D341Med (cell line): ENCODE measurements at places on chromosomes 3 and 15.

DNA sequence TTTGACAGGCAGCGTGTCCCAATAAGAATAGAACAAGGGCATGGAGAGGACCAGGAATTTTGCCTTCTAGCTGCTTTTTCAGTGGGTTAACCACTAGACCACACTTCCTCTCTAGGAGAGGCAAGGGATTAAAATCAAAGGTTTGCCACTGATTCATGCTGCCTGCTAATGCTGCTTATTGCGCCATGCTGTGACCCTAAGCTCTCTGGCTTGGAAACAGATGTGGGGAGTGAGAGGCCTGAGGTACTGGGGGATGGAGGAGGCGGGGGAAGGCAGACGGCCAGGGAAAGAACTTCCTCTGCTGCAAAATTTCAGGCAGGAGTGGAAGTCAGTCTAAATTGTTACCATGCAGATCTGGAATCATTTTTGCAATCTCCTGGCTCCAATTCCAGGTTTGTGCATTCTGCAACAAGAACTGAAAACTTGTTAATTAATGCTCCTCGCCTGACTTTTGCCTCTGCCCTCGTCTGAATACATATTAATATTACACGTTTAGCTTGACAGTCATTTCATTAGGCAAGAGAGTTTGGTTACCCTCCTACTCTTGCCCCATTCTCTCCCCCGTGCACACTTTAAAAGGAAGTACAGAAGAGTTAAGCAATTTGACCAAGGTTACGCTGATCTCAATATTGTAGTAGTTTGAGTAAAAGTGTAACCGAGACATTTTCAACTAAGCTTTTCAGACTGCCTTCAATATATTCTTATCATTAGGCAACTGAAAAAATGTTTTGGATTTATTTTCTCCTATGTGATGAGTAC lies 121.7 kb upstream of the SPRED1 start:
- no peak for DNase-seq

GRCh38 chr15:37900326-37901221 lies 33.9 kb upstream of the TMCO5A start:
- no peak for DNase-seq

GRCh38 chr15:60389261-60390077 lies 8.3 kb downstream of the ANXA2 start:
- DNase-seq, result no peak

DNA sequence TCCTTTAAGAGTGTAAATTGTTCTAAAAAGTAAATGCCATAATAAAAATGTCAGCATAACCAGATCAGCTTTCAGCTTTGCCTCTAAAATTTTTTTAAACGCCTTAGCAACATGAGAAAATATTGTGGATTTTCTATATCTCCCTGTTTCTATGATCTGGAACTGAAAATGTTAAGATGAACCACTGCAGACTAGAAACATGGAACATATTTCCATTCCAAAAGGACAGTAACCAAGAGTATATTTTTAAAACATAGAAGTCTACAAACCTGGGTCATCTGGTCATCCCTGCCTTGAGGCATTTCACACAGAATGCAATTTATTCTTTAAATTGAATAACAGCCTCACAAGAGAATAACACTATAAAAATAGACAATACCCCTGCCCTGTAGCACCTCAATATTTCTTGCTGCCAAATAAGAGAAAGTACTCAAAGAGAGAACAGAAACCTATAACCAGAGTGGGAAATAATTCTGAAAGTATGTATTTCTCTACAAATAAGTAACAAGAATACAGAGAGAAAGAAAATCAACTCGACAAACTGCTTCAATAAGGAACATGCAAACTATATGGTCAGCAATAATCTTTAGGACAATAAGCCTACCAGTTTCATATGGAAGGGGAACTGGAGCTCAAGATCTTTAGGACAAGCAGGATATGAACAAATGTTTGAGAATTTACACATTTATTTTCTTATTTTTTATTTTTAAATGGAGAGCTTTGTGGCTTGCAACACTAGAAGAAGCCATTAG lies 949.0 kb downstream of the EPHA3 start:
- DNase-seq, result no peak

DNA sequence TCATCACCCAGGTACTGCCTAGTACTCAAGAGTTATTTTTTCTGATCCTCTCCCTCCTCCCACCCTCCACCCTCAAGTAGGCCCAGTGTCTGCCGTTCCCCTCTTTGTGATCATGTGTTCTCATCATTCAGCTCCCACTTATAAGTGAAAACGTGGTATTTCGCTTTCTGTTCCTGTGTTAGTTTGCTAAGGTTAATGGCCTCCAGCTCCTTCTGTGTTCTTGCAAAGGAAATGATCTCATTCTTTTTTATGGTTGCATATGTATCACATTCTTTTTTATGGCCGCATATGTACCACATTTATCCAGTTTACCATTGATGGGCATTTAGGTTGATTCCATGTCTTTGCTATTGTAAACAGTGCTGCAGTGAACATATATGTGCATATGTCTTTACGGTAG lies 8.2 kb upstream of the GANC start:
- no peak for DNase-seq

DNA sequence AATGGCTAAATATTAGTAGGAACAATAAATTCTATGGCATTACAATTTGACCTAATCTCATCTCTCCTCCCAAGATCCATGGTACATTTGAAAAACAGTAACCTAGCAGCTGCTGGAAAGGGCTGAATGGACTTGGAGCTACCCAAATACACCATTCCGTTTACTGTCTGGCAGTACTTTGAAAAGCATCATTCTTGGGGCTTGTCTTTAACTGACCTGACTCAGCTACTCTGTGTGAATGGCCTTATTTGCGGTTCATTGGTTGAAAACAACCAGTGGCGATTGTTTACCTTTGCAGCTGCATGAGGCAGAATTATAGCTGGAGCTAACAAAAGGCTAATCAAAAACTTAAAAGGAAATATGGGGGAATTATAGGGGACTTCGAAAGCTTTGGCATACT lies 311.2 kb upstream of the MCTP2 start:
- no peak for DNase-seq

GRCh38 chr15:82181371-82181770 lies 81.2 kb downstream of the EFL1 start:
- no peak for DNase-seq

- no peak for DNase-seq
Observed at GRCh38 chr15:57393061-57393460, 16.8 kb downstream of the CGNL1 start.

GRCh38 chr3:121707531-121708273 lies 41.8 kb downstream of the GOLGB1 start:
- DNase-seq, result no peak

- no peak for DNase-seq
Observed at GRCh38 chr3:72694398-72694797, 153.8 kb downstream of the SHQ1 start.

- DNase-seq, result no peak
Observed at GRCh38 chr3:123953735-123954134, 7.3 kb downstream of the CCDC14 start.

DNA sequence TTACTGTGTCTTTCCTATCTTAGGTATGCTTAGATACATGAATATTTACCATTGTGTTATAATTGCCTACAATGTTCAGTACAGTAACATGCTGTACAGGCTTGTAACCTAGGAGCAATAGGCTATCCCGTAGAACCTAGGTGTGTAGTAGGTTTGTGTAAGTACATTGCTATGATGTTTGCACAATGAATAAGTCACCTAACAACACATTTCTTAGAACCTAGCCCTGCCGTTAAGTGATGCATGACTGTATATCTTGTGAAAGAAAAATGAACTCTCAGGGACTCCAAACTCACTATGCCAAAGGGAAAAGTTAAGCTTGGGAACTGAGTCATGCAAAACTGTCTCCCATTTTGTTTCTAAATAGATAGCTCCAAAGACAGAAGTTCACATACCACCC lies 91.5 kb upstream of the ACP3 start:
- DNase-seq, result no peak

DNA sequence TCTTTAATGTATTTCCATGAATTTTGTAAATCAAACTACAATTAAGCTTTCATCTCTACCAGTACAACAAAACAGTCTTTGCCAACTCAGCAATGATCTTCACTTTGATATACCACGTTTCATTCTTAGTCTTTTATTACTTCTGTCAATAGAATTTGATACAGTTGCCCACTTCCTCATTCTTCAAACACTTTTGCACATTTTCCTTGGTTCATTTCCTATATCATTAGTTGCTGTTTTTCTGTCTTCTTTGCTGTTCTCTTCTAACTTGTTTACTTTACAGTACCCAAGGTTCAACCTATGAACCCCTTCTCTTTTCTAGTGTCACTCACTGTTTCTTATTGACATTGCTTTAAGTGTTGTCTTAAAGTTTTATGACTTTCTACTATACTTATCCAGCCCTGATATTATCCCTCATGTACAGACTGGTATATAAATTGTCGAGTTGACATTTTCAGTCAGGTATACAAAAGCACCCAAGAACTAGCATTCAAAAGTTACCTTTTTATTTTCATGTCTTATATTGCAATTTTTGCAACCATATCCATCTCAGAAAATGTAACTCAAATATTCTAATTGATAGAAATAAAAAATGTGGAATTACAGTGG lies 903.1 kb downstream of the NSUN3 start:
- DNase-seq, result no peak

DNA sequence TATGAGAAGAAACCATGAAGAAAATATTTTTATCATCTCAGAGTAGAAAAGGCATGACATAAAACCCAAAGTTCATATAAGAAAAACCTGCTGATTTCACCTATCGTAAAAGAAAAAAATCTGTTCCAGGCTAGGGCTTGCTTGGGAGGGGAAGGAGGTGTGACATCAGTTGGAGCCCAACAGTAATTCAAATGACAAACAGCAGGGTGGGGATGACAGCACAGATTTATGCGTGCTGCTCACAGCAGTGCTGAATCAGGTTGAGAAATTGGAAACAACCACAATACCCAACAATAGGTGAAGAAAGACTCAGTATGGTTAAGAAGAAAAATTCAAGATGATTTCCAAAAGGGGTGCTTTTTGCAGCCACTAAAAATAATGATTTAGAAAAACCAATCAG lies 172.4 kb downstream of the PDE8A start:
- DNase-seq, result no peak

GRCh38 chr15:39188930-39189329 lies 391.9 kb upstream of the THBS1 start:
- no peak for DNase-seq

- DNase-seq, result no peak
Observed at GRCh38 chr3:124650798-124651197, 79.5 kb upstream of the UMPS start.

DNA sequence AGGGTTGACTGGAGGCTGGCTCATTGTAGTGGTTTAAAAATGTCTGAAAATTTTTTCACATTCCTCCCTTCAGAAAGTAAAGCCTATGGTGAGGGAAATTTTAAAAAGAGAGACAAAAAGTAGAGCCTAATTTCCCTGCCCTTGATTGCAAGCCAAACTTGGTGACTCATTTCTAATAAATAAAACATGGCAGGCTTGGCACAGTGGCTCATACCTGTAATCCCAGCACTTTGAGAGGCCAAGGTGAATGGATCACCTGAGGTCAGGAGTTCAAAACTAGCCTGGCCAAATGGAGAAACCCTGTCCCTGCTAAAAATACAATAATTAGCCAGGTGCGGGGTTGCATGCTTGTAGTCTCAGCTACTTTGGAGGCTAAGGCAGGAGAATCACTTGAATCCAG lies 18.9 kb upstream of the ARRDC4 start:
- no peak for DNase-seq

GRCh38 chr15:32687556-32687955 lies 30.2 kb upstream of the GREM1 start:
- DNase-seq, result no peak

DNA sequence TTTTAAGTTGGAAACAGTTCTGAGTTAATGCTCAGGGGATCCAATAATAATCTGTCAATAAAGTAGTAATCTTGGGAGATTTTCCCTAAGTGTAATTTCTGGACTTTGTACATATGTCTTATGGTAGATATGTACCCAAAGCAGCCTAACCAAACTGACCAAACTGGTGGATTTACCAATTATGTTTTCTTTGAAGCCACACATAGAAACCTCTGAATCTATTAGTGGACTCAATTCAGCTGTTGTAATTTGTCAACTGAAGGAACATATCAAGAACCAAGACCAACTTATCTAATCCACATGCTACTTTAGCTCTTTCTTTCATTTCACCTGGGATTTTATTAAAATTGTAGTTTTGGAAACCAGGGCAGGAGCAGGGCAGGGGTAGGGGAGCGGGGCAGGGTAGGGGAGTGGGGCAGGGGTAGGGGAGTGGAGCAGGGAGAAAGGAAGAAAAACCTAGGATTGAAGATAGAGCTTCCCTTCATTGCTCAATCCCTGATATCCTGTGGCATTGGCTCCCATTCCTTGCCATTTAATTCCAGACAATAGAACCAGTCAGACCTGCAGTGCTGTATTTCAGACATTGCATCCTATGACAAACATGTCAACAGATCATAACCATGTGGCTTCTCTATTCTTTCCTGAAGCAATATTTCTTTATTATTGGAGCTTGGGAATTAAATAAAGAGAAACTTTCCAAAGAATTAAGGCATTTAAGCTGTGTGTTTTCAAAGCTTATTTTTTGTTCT lies 101.8 kb downstream of the NFKBIZ start:
- DNase-seq, result no peak

- DNase-seq, result no peak
Observed at GRCh38 chr3:73602170-73602569, 22.6 kb downstream of the PDZRN3 start.

DNA sequence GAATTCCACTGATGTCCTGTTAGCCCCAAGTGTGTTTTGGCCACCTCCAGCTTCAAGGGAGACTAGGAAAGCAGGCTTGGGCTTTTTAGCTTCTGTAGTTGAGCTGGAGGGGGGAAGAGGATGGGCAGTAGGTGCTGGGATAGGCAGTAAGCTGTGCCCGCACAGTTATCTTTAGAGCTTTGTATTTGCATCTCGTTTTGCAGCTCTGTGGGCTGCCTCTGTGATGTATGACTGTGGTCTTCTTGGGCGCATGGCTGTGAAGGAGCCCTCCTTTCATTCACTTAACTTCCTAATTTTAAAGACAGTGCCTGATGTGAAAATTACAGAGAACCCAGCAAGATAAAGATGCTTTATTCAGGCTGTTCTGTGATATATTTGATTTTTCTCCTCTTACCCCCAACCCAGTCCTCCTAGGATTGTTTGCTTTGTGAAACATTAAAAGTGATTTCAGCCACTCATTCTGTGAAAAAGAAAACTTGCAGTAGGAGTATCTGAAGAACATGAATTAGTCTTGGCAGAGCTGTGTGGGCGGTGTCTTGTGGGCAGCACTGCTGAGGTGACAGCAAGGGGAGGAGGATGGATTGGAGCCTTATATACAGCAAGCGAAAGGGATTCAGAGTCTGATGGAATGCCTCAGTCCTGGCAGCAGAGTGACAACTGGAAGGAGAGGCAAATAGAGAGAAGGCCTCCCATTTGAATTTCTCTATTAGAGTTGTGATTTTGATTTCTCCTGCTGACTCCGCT lies 74.3 kb downstream of the LARS2 start:
- DNase-seq, result no peak

DNA sequence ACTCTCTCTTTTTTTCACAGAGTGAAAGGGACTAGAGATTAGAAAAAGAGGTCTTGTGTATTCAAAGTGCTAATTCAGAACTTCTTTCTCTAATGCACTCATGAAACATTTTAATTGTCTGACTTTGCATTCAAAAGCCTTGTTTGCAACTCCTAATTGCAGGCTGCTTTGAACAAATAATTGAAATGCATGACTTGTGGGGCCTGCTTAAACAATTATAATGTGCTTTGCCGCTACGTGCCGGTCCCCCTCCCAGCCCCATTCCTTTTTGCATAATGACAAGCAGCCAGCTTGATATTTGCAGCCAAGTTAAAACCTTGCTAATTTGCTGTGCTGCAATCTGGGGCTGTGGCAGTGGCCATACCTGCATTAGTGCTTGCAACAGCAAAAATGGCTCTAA lies 114.5 kb downstream of the FOXB1 start:
- no peak for DNase-seq

GRCh38 chr15:66411190-66411589 lies 24.5 kb downstream of the MAP2K1 start:
- DNase-seq, result no peak

- DNase-seq, result no peak
Observed at GRCh38 chr3:37511463-37511920, 337.1 kb upstream of the LRRFIP2 start.
